ENCODE measurements at places on chromosomes 11 and 22. TPM values are rescaled to one million over a fixed set of nuclear protein-coding genes. Genes with fewer than 3 reads are reported as not detected.

DNA sequence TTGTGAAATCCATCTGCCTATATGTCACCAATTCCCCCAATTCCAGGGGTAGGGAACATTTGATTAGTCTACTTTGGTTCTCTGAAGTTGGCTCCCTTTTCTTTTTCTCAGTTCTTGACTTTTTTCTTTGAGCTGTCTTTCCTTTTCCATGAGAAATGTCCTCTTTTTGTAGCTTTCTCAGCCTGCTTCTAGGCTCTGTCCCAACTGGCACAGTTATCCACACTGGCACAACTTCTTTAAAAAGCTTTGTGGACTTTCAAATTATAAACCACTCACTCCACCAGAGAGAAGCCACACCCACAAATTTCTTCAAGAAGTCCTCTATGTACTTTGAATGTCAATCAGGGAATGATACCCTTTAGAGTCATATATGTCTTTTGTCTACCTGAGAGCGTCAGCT, 100.5 kb downstream of the TTC17 start:
- no peak for DNase-seq

Gene ENTHD1
- polyA plus RNA-seq: not detected

GRCh38 chr11:61332281-61332796, 566 bp downstream of the DDB1 start:
- DNase-seq: no peak

DNA sequence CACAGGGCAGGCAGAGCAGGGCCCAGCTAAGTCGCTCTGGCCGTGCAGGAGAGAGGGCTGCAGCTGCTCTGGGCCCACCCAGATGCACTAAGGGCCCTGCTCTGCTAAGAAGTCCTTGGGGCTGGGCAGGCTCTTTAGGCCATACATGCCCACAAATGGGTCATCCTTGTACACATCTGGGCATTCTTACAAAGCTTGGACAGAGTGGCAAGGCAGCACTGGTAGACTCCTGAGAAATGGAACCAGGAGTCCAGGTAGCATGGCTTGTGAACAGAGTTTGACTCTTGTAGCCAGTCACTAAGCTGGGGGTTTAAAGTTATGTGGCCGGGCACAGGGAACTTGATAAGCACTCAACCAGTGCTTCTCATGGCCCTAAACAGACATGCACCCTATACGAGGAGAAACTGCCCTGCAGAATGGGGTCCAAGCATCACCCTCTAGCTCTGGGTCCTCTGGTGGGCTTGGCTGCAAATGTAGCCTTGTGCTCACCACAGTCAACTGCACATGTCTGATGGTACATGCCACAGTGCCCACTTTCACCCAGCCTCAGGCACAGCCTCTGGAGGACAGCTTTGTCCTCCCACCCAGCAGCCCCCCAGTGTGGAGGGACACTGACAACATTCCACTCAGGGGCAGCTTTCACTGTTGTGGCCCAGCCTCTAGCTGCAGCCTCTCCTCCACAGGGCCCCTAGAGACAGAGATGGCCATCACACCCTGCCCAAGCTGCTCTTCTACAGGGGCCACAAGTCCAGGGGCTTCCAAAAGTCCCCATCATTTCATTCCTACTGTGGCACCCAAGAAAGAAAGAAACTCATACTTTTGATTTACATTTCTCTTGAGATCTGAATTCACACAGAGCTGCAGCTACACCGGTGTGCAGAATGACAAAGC, 75.2 kb downstream of the DGCR2 start:
- DNase-seq: no peak

- DNase-seq: no peak
These were observed 161.5 kb upstream of the ISX start for GRCh38 chr22:34904486-34904885.

DNA sequence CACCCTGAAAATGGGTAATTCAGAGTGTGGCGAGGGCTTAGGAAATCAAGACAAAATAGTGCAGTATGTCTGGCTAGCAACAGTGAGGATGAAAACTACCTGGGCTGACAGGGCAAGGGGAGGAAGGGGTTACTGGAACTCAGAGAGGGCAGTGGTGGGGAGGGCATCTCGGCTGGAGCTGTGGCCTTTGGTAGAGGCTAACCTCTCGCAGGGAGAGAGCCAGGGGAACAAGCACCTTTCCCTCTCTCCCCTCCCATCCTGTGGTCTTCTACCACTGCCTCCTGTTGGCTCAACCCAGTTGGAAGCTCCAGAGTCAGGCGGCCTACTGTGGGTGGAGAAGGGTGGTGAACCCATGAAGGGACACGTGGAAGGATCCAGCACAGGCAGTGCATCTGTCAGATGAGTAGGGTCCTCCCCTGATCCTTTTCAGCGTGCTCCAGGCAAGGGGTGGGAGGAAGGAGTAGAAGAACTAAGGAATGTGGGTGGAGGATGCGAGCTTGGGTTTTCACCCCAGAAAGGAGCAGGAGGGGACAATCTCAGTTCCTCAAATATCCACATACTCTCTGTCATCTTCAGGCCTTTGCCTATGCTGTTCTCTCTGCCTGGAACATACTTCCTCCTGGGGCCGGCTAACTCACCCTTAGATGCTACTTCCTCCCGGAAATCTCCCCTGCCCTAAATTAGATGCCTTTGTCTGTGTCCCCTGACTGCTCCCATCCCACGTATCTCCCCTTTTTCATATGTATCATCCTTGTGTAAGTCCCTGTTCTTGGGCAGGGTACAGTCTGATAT, 6.2 kb upstream of the KCNE3 start:
- no peak for DNase-seq

Gene MS4A3
- polyA plus RNA-seq: not detected

DNA sequence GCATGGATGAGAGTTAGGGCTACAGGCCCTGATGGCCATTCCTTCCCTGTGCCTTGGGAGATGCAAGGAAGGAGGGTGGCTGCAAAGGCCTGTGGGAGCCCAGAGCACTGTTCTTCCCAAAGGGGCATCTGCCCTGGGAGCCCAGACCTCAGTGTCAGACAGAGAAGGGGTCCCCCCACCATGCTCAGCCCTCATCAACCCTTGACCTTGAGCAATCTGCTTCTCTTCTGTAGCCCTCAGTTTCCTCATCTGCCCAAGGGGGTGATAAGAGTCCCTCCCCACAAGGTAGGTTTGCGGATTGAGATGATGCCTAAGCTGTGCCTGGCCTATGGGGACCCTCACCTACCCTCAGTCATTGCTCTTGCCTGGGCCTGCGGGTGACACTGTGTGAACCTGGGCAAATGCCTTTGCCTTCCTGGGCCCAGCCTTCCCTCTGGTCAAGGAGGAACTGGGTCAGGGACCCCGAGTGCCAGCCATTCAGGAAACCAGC, 47.5 kb downstream of the IGLL5 start:
- DNase-seq: no peak

Data from pancreas (tissue), 10 donors.